ENCODE measurements at places on chromosomes 3 and 15.

DNA sequence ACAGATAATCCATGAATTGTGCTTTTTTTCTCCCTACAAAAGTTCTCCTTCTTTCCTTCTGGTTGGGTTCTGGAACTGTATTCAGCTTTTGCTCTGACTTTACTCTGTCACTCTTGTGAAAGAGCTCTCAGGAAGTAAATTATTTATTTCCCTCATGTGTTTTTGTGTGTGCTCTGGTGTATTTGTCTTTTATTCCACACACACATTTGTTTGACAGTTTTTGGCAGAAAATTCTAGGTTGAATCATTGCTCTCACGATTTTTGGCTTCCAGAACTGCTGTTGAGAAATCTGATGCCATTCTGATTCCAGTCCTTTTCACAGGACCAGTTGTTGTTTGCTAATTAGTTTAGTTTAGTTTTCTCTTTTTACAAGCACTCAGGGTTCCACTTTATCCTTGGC, 172.8 kb downstream of the PLCH1 start:
- no peak for DNase-seq

DNA sequence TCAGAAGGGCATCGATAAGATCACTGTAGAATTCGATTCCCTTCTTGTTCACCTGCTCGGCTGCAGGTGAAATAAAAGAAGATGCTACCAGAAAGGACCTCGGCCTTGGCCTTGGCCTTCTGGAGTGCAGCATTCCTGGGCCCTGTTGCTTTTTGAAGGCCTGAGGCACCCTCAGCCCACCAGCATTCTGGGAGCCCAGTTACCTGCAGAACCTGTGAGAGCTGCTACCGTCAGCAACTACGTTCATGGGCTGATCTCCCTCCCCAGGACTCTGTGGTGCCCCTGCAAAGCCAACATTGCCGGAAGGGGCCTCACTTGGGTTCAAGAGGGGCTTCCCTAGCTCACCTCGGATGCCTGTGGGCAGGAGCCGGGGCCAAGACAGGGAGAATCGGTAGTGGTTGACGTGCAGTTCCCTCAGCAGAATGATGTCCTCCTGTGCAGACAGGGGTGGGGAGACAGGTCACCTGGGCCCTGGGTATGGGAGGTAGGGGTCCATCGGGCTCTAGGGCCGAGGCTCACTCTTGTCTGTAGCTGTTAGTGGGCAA, 2.2 kb downstream of the LCTL start:
- DNase-seq: no peak

GRCh38 chr3:128340198-128340903, 126.3 kb downstream of the DNAJB8 start:
- no peak for DNase-seq

GRCh38 chr15:73079565-73079964, 27.3 kb downstream of the NEO1 start:
- DNase-seq: no peak

- DNase-seq: no peak
Measured at GRCh38 chr3:170714122-170714521, 128.2 kb upstream of the SLC7A14 start.

DNA sequence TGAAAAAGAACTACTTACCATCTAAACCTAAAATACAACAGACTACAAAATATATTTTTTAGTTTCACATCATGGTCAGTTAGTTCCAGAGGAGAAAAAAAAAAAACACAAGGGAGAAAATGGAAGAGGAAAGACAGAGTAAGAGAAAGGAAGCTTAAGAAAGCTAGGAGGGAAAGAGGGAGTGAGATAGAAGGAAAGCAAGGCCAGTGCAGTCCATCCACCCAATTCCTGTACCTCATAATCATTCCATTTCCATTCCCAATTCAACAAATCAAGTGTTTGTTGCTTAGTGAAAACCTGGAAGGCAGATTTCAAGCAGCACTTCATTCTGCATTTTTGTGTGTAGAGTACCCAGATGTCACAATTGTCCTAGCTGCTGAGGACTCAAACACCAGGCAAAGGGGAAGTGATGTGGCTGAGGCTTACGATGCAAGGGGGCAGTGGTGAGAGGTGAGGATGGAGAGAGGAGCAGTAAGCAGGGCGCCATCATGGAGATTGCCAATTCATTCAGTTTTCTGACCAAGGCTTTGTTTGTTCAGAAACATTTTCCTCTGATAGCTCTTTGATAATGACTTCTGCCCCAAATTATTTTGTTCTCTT, 83.6 kb upstream of the GSK3B start:
- DNase-seq: no peak

- no peak for DNase-seq
Measured at GRCh38 chr3:134106580-134106979, 76.9 kb upstream of the SLCO2A1 start.

All from activated CD4-positive, alpha-beta T cell treated with anti-CD3 and anti-CD28 coated beads for 24 hours (primary cell).